ENCODE measurements at places on chromosomes 12 and 14.
A peak's percentile ranks its signal among the peaks of the same experiment; 100 is the strongest.

DNA sequence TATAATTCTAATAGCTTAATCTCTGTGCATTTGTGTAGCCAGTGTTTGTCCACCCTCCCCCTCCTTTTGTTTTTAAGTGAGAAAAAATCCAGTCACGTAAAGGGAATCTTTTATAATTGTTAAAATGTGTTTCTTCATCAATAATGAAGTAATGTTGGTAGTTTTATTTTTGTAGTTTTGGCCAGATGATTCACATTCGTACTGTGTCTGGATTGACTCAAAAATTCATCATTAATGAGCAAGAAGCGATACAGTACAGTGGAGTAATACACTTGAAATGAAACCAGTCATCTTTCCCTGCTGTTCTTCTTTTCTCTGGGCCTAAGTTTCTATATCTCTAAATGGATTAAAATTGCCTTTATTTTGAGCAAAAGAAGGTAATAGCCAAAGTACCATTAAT is 86.5 kb downstream of the SRGAP1 start:
- peak; percentile 79 for DNase-seq

GRCh38 chr12:115828168-115828567 is 449.3 kb downstream of the MED13L start:
- no peak for DNase-seq

- no peak for DNase-seq
Observed at GRCh38 chr12:105426766-105427165, 96.3 kb downstream of the C12orf75 start.

GRCh38 chr12:15634010-15634683 is 155.0 kb downstream of the EPS8 start:
- DNase-seq = peak; percentile 81

- DNase-seq = peak; percentile 97
Observed at GRCh38 chr12:107091989-107092641, 1.2 kb downstream of the CRY1 start.

- DNase-seq = peak; percentile 24
Observed at GRCh38 chr12:120668868-120669840, 17.8 kb upstream of the MLEC start.

DNA sequence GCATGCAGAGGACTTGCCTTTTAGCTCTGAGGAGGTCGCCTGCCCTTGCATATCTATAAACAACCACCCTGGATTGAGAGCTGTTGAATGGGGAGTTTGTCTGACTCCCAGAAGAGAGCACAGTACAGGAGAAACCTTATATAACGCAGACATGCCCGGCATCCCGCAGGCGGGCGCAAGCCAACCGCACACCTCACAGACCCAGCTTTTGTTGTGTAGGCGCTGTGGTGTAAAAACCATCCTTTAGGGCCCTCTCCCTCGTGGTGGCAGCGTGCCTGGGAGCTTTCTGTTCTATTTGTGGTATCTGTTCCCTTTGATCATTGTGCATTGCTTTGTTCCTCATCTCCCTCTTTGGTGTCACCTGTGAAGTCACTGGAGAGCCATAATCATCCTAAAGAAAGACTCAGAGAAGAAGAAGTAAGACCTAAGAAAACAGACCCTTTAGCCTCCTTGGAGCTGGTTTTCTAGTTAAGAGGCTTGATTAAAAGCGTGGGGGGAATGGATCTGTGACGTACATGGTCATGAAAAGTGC is 77.7 kb downstream of the ETV6 start:
- DNase-seq = no peak

DNA sequence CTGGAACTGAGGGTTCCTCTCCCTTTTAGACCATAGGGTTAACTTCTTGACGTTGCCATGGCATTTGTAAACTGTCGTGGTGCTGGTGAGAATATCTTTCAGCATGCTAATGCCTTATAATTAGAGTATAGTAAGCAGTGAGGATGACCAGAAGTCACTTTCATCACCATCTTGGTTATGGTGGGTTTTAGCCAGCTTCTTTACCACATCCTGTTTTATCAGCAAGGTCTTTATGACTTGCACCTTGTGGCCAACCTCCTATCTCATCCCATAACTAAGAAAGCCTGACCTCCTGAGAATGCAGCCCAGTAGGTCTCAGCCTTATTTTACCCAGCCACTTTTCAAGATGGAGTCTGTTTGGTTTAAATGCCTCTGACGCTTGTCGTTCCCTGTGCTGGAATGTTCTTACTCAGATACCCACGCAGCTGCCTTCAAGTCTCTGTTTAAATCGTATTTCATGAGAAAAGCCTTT is 44.2 kb downstream of the BBS10 start:
- DNase-seq = peak; percentile 46

DNA sequence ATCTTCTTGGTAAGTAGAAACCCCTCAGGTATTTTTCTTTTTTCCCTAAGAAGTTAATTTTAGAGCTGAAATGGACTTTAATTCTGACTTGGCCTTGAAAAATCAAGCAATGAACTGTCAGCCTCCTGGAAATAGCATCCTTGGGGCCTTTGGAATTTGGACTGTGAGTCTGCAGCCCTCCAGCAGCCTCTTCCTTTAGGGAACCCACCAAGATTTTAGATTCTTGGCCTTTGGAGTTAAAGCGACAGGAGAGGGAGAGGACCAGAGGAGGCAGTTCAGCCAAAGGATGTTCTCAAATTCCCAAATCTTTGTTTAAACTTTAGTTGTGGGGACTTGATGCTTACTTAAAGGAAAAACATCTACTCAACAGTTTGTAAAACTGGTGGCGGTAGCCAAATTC is 288.6 kb downstream of the AACS start:
- DNase-seq = no peak

GRCh38 chr12:132360410-132360809 is 31.0 kb upstream of the GALNT9 start:
- DNase-seq = no peak

DNA sequence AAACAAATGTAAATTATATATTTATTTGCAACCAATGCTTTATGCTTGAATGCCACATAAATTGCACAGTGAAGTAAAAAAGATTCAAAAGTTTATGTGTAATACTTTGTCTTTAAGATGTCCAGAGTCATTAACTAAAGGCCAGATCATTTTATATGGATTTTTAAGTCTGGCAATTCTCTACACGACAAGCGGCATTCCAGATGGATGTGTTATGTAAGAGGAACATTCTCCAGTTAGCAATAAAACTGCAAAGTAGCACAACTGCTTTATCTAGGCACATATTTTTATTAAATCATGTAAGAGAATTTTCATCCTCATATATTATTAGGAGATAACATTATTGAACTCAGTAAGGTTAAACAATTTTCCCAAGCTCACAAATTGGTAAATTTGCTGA is 1717.7 kb upstream of the SEL1L start:
- DNase-seq = peak; percentile 48

GRCh38 chr12:81859521-81859920 is 100.4 kb upstream of the PPFIA2 start:
- no peak for DNase-seq

- no peak for DNase-seq
Observed at GRCh38 chr14:103116636-103117035, 6.6 kb upstream of the TNFAIP2 start.

- DNase-seq = no peak
Observed at GRCh38 chr14:88326352-88327103, 3.5 kb upstream of the KCNK10 start.

DNA sequence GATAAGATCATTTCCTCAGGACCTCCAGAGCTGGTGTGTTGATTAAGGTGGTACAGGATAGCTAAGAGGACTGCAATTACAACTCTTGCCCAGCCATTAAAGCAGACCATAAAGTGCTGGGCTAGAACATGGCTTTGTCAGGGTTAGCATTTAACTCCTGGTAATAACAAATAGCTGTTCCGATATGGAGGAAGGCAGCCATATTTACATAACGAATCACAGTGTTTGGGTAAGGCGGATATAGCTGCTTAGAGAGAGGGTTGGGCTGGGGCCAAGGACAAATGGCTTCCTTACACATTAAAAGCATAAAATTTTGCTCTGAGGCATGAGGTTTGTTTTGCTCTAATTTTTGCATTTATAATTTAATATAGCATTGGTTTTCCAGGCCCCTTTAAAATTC is 297.7 kb upstream of the DDHD1 start:
- DNase-seq = peak; percentile 39

GRCh38 chr14:75531660-75532317 is 9.5 kb downstream of the BATF start:
- no peak for DNase-seq

DNA sequence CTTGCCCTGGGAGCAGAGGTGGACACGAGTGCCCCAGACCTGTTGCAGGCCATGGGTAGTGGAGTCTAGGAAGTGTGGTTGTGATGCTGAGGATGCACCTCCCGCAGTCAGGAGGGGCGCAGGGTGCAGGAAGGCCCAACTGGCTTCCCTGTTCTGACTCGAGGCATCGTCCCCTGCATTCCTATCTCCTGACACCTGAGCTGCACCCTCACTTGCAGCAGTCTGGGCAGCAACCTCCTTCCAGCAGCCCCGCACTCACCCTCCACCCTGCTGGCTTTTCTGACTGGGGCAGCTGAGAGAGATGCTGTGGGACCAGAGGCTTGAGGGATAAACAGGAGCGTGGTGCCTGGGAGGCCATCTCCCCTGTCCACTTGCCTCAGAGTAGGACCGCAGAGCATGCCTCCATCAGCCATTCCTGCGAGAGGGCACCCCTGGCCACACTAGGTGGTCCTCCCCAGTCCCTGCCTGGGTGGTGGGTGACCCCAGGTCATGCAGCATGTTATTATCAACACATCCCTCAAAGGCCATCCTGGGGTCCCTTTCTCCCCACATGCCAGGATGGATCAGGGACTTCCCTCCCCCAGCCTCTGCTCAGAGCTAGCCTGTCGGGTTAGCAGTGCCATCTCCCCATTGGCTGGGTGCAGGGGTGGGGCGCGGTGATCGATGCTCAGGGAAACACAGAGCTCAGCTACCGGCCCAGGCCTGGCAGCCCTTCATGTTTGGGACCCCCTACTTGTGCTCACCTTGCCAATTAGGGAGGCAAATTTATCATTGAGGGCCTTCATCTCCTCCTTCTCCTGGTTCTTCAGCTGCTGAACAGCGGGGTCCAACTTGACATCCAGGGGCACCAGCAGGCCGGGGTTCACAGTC is 719 bp downstream of the KRT80 start:
- no peak for DNase-seq

All from fibroblast of villous mesenchyme (primary cell).